ENCODE measurements at places on chromosomes 2 and 18. TPM values are rescaled to one million over a fixed set of nuclear protein-coding genes. Genes with fewer than 3 reads are reported as not detected.

CHRNA1 gene
- total RNA-seq = 8.2 TPM

ERMN gene
- 1.6 TPM for total RNA-seq

DTNB gene
- total RNA-seq = 7.8 TPM

PHOSPHO2 gene
- 16.2 TPM for total RNA-seq

- DNase-seq = no peak
Measured at GRCh38 chr2:1143129-1143528, 192.5 kb downstream of the SNTG2 start.

- no peak for DNase-seq
Measured at GRCh38 chr2:107570876-107571275, 255.8 kb upstream of the RGPD4 start.

DNA sequence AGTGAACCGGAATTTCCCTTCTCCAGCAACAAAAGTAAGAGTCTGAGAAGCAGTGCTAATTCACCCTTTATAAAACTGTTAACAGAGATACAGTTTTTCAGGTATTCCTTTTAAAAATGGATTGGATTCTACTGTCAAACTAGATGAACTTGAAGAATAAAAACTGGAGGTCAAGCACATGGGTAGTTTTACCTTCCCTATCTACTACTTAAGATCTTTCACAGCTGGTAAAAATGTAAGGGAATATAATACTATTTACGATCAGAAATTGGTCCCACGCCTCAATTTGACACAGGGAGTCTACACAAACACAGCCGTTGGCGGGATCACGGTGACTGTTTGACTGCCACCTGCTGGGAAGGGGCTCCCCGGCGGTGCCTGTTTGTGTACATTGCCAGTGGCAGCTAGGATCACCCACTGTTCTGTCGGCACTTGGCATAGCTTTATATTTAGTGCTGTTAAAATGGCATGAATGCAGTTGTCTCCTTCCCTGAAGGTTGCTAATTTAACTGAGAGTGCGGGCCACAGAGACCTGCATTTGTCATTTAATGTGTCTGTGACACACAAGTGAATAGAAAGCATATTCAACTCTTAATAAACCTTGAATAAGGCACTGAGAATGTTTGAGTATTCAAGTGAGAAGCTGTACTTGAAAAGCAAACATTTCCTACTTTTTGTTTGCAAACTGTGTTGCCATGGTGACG lies 59.5 kb downstream of the ABCG8 start:
- DNase-seq = no peak

DNA sequence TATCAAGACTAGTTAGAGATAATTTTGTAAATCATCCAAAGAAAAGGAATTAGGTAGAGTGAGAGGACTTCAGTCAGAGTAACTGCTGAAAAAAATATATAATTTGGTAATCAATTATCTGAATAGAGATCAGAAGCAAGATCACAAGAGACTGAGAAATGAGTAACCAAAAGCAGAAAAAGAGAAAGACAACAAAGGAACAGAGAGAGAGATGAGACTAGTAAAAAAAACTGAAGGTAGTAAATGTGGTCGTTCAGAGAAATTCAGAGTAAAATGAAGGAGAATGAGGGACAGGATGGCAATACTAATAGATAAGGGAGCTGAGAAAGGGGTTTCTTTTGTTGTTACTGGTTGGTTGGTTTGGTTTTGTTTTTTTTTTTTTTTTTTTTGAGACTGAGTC lies 16.5 kb downstream of the STRN start:
- DNase-seq = no peak

DNA sequence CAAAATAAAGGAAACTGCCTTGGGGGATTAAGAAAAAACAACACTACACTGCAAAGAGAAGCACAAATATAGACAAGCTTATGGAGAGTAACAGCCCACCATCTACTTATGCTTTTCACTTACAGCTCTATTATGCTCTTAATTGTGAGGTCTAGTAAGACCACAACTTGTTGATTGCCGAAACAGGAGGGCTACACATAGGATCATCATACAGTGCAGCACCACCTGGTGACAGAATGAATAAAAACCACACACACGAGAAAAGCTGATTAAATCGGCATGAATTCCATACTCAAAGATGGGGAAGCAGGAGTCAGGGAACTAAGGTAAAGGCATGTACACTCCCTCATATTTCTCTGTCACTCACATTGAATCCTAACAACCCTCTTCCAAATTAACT lies 259.2 kb downstream of the IKZF2 start:
- DNase-seq = no peak

- DNase-seq = no peak
Measured at GRCh38 chr2:67752969-67753368, 309.8 kb downstream of the C1D start.

DNA sequence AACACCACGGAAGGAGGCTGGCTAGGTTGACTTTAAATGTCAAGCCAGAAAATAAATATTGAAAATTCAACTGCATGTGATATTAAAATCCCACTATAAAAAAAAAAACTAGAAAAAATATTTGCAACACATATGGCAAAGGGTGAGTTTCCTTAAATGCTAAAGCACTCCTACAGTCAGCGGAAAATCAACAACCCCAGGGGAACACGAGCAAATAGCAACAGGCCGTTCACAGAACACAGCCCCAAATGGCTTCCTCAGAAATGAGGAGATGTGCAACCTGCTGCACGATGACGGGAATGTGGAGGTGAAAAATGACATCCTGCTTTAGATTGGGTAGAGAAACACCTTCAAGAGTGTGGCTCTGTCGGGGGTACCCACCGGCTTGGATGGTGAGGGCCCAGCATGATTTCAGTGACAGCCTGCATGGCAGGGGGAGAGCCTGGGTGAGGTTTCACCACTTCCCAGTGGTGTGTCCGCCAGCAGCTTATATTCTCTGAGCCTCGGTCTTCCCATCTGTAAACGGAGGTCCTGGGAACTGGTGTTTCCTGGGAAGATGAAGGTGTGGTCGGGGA lies 157.9 kb upstream of the GLI2 start:
- DNase-seq = no peak
